ENCODE measurements at places on chromosomes 5 and 9.

DNA sequence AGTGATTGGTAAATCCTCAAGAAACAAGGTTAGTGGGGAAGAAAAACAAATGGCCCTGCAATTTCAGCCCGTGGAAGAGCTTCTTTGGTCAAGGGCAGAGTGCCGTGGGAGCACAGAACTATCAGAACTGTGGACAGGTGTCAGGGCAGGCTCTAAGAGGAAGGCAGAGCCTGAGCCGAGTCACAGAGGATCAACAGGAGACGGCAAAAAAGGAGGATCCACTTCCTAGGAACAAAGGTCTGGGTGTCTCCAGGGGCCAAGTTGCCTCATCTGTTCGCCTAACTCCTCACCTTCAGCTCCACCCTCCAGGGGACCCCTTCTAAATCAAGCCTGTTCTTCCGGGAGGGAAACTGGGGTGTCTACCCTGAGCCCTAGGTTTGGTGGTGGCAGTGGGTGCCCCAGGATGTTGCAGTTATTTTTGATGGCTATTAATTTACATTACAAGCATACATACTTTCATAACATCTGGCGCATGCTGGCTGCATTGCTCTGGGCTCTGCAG lies 88.0 kb downstream of the FEM1C start:
- H3K4me1 ChIP-seq: peaks cover 4% of the 10 kb centered on the region
- H3K27me3 ChIP-seq: no peaks in the 10 kb centered on the region
- H3K4me3 ChIP-seq: no peak overlapping the region
- H3K36me3 ChIP-seq: no peaks in the 10 kb centered on the region

- H3K27me3 ChIP-seq: no peaks in the 10 kb centered on the region
- no peak overlapping the region for H3K4me3 ChIP-seq
- no peak overlapping the region for H3K27ac ChIP-seq
- H3K36me3 ChIP-seq: no peaks in the 10 kb centered on the region
Measured at GRCh38 chr5:6557807-6558575, 74.9 kb downstream of the NSUN2 start.

DNA sequence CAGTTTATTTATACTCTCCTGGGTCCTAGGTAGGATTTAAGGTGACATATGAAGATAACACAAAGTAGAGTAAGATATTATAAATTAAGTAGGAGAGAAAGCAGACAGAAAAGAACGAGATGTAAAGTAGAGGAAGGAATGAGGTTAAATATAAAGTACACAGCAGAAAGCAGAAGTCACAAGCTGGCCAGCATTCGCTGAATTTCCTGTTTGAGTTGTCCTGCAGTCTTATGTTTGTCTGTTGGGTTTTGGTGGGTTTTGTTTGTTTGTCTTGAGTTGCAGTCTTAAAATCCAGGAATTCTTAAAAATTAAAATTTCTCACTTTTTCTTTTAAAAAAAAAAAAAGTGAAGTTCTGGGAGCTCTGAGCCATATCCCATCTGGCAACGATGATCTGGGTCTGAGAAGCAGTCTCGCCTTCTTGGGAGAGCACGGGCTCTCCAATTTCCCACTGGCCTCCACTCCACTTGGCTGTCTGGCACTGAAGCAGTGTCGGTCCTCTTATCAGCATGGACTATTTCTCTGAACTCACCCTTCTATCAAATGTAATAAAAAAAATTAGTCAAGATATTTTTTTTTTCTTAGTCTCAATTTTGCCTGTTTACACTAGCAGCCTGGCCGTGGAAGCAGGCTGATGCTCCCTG lies 2.0 kb downstream of the S100Z start:
- H3K27me3 ChIP-seq: no peaks in the 10 kb centered on the region
- H3K4me1 ChIP-seq: no peaks in the 10 kb centered on the region
- H3K36me3 ChIP-seq: no peaks in the 10 kb centered on the region
- H3K27ac ChIP-seq: no peak overlapping the region
- no peak overlapping the region for H3K4me3 ChIP-seq

- no peak overlapping the region for H3K27ac ChIP-seq
- peaks cover 43% of the 10 kb centered on the region for H3K27me3 ChIP-seq
- H3K4me1 ChIP-seq: no peaks in the 10 kb centered on the region
- H3K4me3 ChIP-seq: no peak overlapping the region
- no peak for DNase-seq
- H3K36me3 ChIP-seq: no peaks in the 10 kb centered on the region
Measured at GRCh38 chr9:109507421-109507838, 9.3 kb upstream of the PTPN3 start.

GRCh38 chr5:116577064-116577788 lies 2.6 kb upstream of the SEMA6A start:
- no peaks in the 10 kb centered on the region for H3K36me3 ChIP-seq
- DNase-seq: no peak
- peaks cover 14% of the 10 kb centered on the region for H3K4me1 ChIP-seq
- peaks cover 22% of the 10 kb centered on the region for H3K27me3 ChIP-seq

DNA sequence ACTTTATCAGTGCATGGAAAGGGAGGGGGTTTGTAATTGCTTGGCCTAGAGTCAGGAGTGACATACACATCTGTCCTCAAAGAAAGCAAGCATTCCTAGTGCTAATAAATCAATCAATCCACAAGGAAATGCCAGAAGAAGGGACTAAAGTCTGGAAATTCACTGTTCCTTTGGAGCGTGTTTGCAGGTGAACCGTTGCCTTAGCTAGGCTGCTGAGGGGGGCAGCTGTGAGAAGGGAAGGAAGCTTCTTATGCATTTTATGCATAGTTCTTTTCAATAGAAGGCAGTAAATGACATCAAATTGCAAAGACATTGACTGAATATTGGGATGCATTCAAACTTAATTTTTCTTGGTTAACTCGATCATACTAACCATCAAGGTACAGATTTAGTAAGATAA lies 1092.5 kb upstream of the SEMA6A start:
- H3K4me3 ChIP-seq: no peak overlapping the region
- H3K36me3 ChIP-seq: no peaks in the 10 kb centered on the region
- DNase-seq: no peak

DNA sequence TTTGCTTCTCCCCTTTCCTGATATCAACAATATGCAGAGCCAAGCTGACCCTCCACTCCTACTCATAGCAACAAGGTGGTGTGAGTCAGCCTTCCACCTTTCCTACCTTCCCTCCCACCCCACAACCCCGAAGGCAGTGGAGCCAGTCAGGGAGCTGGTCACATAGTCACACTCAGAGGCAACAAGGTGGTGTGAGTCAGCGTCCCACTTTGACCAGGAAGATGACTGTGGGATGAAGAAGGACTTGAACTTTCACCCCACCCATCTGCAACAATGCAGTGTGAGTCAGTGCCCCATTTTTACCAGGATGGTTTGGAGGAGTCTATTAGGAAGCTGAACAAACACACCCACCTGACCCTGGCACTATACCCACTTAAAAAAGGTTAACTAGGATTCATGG lies 30.1 kb upstream of the ZNF782 start:
- H3K36me3 ChIP-seq: no peaks in the 10 kb centered on the region
- DNase-seq: no peak
- H3K4me1 ChIP-seq: no peaks in the 10 kb centered on the region
- H3K27ac ChIP-seq: no peak overlapping the region

DNA sequence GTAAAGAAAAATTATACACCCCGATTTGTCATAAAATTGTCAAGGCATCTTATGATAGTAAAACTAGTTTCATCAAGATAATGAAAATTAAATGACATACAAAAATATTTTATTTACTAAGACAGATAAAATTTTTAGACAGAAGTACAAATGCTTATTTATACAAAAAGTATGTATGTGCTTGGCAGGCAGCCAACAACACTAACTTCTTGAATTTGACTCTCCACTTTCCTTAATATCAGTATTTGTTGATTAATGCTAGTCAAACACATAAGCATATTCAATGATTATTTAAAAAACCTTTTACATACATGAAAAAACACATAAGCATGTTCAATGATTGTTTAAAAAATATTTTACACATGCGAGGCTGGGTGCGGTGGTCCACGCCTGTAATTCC lies 1079.9 kb upstream of the CDH6 start:
- H3K4me3 ChIP-seq: no peak overlapping the region
- H3K27me3 ChIP-seq: no peaks in the 10 kb centered on the region
- H3K4me1 ChIP-seq: peaks cover 3% of the 10 kb centered on the region
- no peaks in the 10 kb centered on the region for H3K36me3 ChIP-seq
- H3K27ac ChIP-seq: no peak overlapping the region

DNA sequence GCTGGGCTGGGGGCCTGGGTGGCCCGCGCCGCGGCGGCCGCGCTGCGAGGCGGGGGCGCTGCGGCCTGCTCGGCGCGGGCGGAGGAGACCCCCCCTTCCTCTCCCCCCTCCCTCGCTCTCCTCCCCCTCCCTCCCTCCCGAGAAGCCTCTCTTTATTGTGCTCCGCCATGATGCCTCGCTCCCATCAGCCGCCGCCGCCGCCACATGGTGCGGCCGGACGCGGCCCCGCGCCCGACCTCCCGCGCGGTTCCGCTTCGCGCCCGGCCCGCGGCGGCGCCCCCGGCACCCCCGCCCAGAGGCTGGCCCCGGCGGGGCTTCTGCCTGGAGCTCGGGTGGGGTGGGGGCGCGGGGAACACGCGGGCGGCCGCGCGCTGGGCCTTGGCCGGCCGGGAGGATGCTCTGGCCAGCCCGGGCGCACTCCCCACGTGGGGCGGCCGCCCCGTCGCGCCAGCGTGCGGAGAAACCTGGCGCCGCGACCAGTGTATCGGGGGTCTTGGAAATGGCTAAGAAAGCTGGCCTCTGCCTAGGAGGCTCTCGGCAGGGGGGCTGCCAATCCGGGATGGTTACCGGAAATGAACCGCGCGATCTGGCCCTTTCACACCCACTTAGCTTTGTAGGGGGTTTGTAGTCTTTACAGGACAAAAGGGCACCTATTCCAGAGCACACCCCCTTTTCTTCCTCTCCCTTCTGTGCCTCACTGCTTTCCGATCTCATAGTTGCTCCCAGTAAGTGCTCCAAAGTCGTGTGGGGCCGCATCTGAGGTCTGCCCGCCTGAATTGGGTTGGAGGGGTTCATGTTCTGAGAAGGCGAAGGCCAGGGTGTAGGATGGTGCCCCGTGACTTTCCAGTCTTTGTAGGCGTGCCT lies 1.0 kb downstream of the SET start:
- H3K4me3 ChIP-seq: peak overlapping the region; percentile 93
- H3K27ac ChIP-seq: peak overlapping the region; percentile 91
- H3K4me1 ChIP-seq: peaks cover 21% of the 10 kb centered on the region
- no peaks in the 10 kb centered on the region for H3K27me3 ChIP-seq

DNA sequence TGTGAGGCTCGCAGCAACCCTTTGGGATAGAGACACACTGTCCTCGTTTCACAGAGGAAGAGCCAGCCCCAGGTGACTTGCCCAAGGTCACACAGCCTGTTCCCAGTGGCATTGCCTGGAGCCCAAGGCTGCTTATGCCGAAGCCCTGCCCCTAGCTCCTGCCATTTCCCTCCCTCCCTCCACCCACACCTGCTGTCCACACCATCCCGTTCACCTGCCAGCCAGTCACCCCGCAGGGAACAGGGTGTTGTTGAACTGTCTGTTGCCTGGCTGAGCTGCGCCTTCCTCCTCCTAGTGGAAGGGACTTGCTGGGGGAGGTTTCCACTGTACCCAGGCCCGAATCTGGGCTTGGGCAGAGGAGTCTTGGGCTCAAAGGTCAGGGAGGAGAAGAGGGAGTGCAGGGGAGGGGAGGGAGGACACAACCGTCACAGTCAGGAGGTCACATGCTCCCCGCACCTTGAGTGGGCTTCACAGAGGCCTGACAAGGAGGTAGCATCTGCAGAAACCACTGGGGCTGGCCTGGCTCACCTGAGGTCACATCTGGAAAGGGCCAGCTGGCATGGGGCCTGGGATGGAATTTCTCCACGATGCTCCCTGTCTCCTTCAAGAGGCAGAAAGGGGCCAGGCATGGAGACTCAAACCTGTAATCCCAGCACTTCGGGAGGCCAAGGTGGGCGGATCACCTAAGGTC lies 6.3 kb downstream of the TTC16 start:
- H3K4me3 ChIP-seq: no peak overlapping the region
- no peak for DNase-seq
- no peaks in the 10 kb centered on the region for H3K36me3 ChIP-seq
- H3K27me3 ChIP-seq: no peaks in the 10 kb centered on the region

GRCh38 chr9:106307670-106308069 lies 555.3 kb upstream of the ZNF462 start:
- no peak overlapping the region for H3K27ac ChIP-seq
- H3K27me3 ChIP-seq: no peaks in the 10 kb centered on the region
- no peaks in the 10 kb centered on the region for H3K4me1 ChIP-seq
- H3K4me3 ChIP-seq: no peak overlapping the region
- H3K36me3 ChIP-seq: no peaks in the 10 kb centered on the region
- no peak for DNase-seq

- no peak overlapping the region for H3K4me3 ChIP-seq
- H3K4me1 ChIP-seq: no peaks in the 10 kb centered on the region
- no peak for DNase-seq
- H3K36me3 ChIP-seq: peaks cover 8% of the 10 kb centered on the region
- H3K27ac ChIP-seq: no peak overlapping the region
- no peaks in the 10 kb centered on the region for H3K27me3 ChIP-seq
Measured at GRCh38 chr9:2093920-2094597, 78.9 kb downstream of the SMARCA2 start.

- no peaks in the 10 kb centered on the region for H3K36me3 ChIP-seq
- no peak overlapping the region for H3K27ac ChIP-seq
- H3K4me1 ChIP-seq: peaks cover 20% of the 10 kb centered on the region
Measured at GRCh38 chr9:29150606-29151005, 1577.3 kb upstream of the C9orf72 start.

GRCh38 chr5:176654856-176655255 lies 7.6 kb downstream of the TSPAN17 start:
- no peaks in the 10 kb centered on the region for H3K27me3 ChIP-seq
- DNase-seq: no peak
- no peak overlapping the region for H3K27ac ChIP-seq

DNA sequence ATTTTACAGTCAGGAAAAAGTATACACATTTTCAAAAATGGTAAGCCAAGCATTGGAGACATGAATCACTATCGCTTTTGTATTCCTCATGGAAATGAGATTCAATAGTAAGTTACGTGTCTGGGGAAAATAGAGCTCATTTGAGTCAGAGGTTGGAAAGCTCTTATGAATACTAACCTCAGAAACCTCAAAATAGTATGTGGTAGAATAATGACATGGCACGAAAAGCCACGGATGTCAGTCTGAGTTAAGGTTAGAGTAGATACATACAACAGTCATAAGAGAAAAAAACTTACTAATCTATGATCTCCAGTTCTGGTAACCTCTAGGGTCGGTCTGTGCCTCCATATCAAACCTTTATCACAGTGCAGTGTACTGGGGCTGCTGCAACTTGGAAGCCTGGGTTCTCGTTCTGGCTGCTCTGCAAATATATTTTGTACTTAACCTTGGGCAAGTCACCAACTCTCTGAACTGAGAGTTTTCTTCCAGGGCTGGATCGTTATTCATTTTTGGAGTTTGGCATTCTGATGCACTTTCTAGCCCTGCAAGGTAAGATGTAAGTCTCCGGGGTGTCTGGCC lies 31.8 kb downstream of the MAP1B start:
- H3K4me1 ChIP-seq: peaks cover 52% of the 10 kb centered on the region
- no peak for DNase-seq
- no peaks in the 10 kb centered on the region for H3K27me3 ChIP-seq
- H3K27ac ChIP-seq: no peak overlapping the region
- H3K36me3 ChIP-seq: no peaks in the 10 kb centered on the region

- no peaks in the 10 kb centered on the region for H3K36me3 ChIP-seq
- H3K27me3 ChIP-seq: peaks cover 7% of the 10 kb centered on the region
- no peak overlapping the region for H3K27ac ChIP-seq
- DNase-seq: no peak
- H3K4me3 ChIP-seq: no peak overlapping the region
Measured at GRCh38 chr5:126046846-126047571, 376.2 kb upstream of the GRAMD2B start.
